ENCODE measurements at places on chromosomes 4 and X. TPM values are rescaled to one million over a fixed set of nuclear protein-coding genes. Genes with fewer than 3 reads are reported as not detected.

NXF2 gene
- total RNA-seq = not detected

DMP1 gene
- not detected for total RNA-seq

CACNA1F gene
- 1.7 TPM for total RNA-seq

AKAP14 gene
- total RNA-seq = not detected

XAGE2 gene
- not detected for total RNA-seq

RAI2 gene
- not detected for total RNA-seq

CSAG1 gene
- total RNA-seq = not detected

CT45A5 gene
- not detected for total RNA-seq

ZAR1 gene
- total RNA-seq = not detected

HPSE gene
- 17.3 TPM for total RNA-seq

EDA2R gene
- 2.3 TPM for total RNA-seq

USP17L15 gene
- total RNA-seq = not detected

RASGEF1B gene
- 8.2 TPM for total RNA-seq

Measured in activated naive CD8-positive, alpha-beta T cell treated with anti-CD3 and anti-CD28 coated beads, Interleukin-2, amount 10 ng/mL, durations not matched to agents 7 days and 5 days (primary cell).